Eye (tissue), 1 donor: ENCODE measurements at places on chromosomes 12 and 14.

GRCh38 chr12:95480230-95480629 lies 6.3 kb downstream of the METAP2 start:
- no peak for DNase-seq

DNA sequence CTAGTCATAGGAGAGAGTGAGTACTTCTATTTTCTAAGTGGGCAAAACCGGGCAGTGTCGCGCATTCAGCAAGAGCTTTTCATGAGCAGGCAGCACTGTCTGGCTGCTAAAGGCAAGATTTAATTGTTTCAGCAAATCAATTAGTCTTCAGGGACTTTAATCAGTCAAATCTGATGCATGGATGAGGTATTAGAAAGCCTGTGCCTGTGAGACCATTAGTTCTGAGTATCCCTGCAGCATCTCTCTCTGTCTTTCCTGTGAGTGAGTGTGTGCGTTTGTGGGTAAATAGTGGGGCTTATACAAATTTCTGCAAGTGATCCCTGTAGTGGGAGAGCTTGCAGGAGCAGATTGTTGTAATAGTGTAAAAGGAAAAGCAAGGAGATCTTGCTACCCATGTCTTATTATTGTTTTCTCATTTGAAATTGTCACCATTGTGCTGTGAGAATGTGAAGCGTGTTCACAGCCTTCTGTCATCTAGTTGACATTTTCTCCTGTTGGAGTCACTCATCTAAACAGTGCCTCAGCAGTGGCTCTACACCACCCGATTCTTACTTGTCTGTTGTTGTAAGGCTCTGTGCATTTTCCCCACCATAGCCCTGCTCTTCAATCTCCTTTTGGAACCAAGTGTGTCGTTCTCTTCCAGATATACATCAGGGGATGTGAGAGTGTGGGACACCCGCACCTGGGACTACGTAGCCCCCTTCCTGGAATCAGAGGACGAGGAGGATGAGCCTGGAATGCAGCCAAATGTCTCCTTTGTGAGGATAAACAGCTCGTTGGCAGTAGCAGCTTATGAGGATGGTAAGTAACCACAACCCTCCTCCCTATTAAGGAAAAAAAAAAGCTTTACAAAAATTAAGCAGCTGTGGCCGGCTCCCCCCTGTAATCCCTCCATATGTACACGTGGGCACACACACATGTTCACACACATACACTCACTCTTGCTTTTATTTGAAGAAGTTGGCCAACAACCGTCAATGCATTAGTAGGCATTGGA lies 53.6 kb downstream of the FBXW8 start:
- DNase-seq: no peak

DNA sequence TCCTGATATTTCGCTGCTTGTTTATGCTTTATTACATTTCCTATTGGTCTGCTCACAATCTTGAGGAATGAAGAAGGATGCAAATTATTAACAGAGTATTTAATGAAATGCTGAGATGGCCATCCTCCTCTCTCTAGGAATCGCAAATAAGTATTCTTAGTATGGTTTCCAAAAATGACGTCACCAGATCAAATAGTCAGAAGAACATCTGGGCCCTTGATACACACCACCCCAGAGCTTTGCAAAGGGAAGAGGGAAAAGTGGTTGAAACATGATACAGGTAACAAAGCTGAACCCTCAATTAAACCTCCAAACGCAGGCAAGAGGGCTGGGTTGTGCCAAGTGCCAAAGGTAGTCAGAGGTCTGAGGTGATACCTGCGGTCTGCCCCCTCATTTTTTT lies 107.3 kb downstream of the BCL11B start:
- no peak for DNase-seq

DNA sequence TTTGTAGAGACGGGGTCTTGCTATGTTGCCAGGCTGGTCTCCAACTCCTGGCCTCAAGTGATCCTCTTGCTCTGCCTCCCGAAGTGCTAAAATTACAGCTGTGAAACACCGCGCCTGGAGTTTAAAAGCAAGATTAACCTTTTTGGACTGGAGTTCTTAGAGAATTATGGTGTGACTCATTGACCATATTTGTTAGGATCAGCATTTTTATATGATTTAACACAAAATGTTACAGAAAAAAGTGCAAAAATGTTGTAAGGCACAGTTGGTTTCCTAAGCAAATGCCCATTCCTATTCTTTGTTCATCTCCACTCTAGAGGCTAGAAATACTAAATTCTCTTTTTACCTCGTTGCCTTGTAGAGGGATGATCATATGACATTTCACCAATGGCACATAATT lies 27.6 kb downstream of the SLC35E3 start:
- DNase-seq: no peak

- DNase-seq: no peak
Observed at GRCh38 chr14:65424531-65424930, 12.0 kb downstream of the FUT8 start.

DNA sequence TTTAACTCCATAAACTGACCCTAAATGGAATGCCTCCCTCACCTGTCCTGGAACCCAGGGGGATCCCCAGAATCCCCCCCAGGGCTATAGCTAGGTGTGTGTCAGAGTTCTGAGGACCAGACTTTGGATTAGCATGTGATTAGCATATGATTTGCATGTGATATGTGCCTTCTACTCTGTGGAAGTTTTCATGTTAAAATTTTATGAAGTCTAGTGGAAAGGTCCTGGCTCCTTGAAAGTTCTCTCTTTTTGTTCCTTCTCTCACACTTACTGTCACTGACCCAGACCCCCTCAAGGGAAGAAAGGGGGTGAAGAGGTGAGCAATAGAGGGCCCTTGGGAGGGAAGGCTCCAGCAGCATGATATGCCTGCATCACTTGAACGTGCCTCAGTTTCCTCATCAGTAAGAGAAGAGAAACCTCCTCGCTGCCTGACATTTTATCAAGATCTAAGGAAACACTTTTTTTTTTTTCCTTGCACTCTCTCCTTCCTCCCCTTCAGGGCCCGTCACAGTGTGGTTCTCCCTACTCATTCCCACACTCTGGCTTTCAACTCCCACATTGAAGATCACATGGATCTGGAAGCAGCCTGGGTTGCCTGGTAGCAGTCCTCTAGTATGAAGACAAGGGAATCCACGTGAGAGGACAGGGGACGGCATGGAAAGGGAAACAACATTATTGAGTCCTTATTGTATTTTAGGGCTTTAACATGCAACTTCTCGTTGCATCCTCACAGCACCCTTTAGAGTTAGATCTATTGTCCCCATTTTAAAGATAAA lies 3.3 kb upstream of the C1QL4 start:
- DNase-seq: no peak

DNA sequence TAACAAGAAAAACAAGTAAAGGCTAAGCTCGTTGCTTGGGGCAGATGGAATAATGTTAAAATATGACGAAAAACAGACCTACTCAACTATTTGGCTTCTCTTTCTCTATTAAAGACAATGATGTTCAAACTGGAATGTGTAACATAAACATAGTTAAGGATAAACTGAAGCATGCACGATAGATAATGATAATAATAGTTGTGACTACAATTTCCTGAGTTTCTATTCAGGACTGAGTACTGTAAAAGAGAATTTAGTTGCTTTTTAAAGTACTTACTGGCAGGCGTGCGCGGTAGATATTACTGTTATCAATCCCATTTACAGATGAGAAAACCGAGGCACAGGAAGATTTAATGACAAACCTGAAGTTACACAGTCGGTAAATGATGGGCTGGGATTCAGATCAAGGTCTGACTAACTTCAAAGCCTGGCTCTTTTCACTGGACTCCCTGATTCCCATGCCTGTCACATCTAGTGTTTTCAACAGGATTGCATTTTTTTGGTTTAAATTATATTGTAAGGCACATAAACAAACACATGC lies 103.0 kb downstream of the CRADD start:
- no peak for DNase-seq

GRCh38 chr12:110846615-110847566 lies at the start of gene CCDC63:
Gene CCDC63 (plus strand): TSS chr12:110846987. CDS start chr12:110852955, 5,968 bp downstream.
- peak; percentile 82 for DNase-seq

DNA sequence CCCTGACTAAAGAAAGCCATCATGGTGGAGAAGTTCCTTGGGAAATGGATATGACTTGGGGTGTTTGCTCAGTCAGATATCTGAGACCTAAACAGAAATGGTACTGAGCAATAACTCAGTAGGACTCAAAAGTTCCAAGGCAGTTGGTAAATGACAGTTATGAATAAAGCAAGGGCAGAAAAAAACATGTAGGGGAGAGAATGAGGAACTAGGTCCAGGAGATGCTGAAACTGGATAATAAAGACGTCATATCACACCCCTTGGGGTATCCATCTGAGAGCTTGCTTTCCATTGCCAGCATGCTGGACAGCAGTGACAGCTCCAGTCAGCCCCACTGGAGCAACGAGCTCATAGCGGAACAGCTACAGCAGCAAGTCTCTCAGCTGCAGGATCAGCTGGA lies 37.5 kb downstream of the RPGRIP1 start:
- no peak for DNase-seq

- DNase-seq: no peak
Observed at GRCh38 chr14:61780125-61780524, 17.9 kb downstream of the SNAPC1 start.

DNA sequence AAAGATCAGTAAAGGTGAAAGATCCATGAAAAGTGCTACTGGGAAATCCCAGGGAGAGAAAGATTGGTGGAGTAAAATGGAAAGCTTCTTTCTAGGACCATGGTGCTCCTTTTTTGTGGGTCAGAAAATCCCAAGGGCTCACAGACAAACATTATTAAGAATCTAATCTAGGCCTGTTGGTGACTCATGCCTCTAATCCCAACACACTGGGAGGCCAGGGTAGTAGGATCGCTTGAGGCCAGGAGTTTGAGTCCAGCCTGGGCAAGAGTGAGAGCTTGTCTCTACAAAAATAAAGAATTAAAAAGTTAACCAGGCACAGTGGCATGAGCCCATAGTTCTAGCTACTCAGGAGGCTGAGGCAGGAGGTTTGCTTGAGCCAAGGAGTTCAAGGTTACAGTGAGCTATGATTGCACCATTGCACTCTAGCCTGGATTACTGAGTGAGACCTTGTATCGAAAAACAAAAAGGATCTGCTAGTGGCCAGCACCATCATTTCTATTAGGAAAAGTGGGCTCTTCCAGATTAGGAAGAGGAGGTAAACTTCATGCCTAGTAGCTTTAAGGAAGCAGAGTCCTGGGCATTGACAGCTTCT lies 43.0 kb downstream of the TXNRD1 start:
- DNase-seq: no peak

GRCh38 chr14:105269405-105269804 lies 21.1 kb downstream of the BTBD6 start:
- no peak for DNase-seq

DNA sequence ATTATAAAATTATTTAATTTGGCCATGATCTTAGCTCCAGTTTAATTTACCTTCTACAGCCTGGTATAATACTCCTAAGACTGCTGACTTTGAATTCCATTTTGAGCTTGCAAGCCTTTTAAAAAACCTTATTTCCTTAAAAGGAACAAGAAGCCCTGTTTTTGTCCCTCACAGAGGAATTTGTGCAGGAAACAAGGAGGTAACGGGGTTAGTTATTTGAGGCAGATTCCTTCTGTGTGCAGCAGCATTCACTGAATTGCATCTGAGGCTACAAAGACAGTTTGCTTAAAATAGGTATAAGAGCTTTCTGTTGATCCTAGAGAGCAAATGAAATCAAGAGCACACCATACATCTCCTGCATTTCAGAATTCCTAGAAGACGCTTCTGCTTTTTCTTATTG lies 403.3 kb upstream of the PRICKLE1 start:
- no peak for DNase-seq

DNA sequence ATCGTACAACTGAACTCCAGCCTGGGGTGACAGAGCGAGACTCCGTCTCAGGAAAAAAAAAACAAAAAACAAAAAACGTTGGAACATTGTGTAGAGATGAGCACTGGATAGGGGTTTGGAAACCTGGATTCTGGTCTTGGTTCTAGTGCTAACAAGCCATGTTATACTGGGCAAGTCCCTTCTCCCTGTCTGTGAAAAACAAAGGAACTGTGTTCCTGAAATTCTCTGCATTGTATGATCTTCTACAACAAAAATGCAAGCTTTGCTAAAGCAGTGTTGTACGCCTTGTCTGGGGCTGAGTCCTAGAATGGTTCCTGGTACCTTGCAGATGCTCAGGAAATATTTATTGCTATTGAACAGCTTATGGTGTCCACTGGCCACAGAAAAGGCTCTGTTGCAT lies 13.4 kb downstream of the GPRC5D start:
- DNase-seq: no peak

DNA sequence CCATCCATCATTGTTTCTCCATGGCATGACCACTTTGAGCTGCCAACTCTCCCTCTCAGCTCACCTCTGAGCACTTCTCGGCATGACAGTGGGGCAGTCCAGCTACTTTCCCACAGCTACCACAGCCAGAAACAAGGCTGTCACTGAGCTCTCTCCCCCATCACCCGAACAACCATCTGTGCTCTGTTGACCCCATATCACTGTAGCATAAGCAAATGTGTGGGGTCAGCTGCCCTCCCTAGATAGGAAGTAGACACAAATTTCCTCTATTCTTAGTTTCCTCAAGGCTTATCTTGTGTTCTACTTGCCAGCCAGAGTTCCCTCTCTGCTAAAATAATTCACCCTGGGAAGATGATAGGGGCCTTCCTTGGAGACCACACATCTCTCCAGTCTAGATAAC lies 82.6 kb upstream of the FUT8 start:
- no peak for DNase-seq

DNA sequence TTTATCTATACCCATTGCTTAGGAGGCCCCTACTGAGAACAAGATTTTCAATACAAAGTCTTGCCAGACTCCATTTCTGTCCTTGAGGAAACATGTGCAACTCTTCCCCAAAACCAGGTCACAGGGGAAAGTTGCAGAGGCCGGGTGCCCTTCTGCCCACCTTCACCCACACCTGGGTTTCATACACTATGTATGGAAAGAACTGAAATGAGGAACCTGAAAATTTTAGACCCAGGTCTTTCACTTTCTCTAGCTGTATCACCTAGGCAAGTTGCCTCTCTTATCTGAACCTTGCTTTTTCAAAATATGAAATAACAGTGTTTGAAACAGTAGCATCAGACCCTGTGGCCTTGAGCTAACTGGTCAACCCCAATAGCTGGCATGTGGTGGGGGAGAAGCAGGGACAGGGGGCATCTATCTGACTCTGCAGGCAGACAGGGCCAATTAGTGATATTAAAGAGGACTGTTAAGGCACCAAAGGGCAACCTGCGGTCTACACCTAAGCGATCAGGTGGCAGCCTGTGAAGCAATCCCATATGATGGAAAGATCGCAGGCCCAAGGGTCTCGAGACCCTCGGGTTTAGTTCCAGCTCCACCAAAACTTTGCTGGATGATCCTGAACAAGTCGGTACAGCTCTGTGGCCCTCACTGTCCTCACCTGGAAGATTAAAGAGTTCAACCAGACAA lies 346.5 kb downstream of the BCL11B start:
- DNase-seq: no peak
